AG10803 (cell line): ENCODE measurements at places on chromosomes 13 and 19.
A peak's percentile ranks its signal among the peaks of the same experiment; 100 is the strongest.

DNA sequence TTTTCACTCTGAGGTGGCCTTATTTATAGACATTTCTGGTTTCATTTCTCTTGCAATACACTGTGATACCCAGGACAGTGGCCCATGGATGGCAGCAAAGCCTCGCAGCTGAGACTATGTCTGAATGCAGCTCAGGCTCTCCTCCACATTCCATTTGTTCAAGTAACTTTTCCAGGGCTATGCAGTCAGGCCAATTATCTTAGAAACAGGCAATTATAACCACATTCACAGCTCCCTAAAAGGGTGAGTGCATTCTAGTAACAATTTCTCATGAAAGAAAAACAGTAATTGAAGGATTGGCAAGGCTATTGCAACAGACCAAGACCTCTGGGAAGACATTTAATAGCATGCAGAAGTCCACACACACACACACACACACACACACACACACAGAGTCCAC, 264.0 kb downstream of the TBC1D4 start:
- DNase-seq: peak; percentile 95

DNA sequence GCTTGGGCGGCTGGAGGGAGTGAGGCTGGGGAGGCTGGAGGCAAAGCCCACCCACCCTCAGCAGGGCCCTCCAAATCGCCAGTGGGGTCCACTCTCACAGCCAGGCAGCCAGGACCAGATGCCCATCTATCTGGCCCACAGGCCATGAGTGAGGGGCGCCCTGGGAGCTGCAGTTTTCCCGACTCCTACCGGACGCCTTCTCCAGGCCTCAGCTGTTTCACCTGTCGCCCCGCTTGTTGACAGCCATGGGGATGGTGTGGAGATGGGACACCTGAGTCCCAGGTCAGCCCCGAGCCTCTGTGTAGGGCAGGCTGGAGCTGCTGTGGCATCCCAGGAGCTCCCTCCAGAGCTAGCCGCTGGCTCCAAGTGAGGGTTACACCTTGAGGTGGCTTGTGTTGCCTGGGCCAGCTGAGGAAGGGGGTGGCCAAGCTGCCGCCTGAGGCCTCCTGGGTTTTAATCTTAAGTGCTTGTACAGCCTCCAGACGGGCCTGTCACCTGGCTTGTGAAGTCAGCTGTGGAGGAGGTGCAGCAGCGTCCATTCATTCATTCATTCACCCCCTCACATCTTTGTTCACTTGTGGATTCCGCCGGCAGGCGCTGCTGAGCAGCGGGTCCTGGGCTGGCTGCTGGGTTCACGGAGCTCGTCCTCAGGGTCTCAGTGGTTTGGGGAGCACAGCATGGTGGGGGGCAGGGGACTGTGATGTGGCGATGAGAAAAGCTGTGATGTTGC, 52.0 kb downstream of the COMP start:
- no peak for DNase-seq

GRCh38 chr13:34657716-34658115, 284.4 kb upstream of the NBEA start:
- DNase-seq: peak; percentile 63

- no peak for DNase-seq
These were observed 5.5 kb downstream of the TPGS1 start for GRCh38 chr19:512547-513365.

DNA sequence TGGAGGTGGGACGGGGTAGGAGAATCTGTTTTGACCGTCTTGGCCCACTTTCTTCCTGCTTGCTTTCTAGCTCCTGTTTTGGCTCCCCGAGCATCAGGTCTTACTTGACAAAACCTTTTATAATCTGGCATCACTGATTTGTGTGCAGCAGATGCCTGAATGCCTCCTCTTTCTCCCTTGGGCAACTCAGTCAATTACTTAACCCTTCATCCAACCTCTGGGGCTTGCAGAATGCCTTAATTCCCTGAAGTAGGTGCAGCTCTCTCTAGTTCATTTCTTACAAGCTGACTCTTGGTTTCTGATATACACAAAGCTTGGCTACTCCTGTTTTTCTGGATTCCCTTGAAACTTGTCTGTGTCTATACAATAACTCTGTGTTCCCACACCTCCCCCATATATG, 5.7 kb upstream of the NUP58 start:
- no peak for DNase-seq

- no peak for DNase-seq
These were observed 72.6 kb downstream of the ZNF536 start for GRCh38 chr19:30444686-30445232.

DNA sequence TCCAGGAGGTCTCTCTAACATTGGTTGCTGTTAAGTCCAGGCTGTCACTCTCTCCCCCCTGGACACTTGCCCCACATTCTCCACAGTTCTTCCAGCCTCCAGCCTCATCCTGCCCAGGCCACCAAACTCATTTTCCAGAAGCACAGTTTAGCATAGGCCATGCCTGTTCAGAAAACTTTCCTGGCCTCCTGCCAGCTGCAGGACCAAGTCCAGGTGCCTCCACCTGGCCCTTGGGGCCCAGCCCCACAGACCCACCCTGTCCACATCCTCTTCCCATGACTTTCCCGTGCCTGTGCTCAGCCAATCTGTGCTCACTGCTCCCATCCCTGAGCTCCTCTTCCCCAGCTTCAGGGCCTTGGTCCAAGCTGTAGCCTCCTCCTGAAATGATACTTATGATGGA, 905.0 kb downstream of the UQCRFS1 start:
- no peak for DNase-seq

- no peak for DNase-seq
These were observed 111.3 kb downstream of the ZNF486 start for GRCh38 chr19:20278342-20278741.

DNA sequence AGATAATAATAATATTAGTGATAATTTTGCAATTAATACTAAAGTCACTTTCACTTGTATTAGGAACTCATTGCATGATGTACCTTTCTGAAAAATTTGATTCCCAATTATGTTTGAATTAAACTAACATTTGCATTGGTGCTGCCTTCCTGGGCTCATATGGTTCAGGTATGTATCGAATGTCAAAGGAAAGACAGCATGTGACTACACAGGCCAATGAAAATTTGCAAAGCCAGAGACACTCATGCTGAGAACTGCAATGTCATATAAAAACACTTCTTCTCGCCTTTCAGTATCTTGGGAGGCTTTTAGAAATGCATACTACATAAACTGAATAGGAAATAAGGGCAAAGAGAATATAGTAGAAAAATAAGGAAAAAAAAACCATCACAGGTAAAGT, 44.3 kb downstream of the RAP2A start:
- no peak for DNase-seq

GRCh38 chr19:4174213-4174894, 8.0 kb downstream of the SIRT6 start:
- DNase-seq: no peak

DNA sequence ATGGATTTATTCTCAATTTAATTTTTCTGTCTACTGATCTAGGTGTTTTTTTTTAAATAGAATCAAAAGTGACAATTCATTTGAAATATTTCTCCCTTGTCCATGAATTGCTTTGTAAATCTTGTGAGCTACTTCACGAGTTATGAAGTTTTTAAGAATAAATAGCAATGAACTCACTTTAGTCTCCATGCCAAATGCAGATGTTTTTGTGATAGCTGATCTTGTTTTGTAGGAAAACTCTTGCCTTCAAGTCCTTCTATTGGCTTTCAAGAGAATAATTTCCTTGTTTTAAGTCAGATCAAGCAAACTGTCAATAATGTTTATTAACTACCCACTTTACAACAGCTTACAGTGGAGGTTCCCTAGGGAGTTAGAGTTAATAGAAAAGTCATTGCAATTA, 99.8 kb downstream of the ITGBL1 start:
- DNase-seq: peak; percentile 28

DNA sequence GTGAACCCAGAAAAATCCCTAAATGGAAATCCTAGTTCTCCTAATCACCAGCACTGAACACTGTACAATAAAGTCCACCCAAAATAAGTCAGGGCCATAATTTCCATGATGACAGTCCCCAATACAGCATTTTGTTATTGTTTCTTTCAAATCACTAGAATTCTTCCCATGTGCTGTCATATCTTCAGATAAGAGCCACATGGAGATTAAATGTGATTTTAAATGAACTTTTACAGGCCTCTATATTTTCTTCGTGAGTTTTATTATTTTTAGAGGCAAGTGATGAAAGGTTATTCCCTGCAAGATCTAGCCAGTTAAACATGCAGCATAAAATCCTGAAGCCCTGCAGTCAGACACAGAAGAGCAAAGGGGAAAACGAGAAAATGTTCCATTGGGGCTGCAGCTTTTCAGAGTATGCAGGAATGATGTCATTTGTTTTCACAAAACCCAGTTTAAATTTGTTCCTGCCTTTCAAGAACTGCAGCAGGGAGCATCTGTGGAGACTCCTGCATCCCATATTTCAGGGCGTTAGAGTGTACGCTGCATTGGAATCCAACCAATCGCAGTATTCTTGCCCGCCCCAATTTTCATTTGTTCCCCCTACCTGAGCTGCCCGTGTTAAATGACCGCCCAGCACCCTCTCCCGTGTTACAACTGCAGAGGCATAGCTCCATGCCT, 167.2 kb upstream of the KLF12 start:
- DNase-seq: no peak

GRCh38 chr19:17749912-17750317, 1.4 kb upstream of the FCHO1 start:
- no peak for DNase-seq

GRCh38 chr13:32423592-32423991, 4.3 kb downstream of the N4BP2L1 start:
- DNase-seq: no peak

- no peak for DNase-seq
These were observed 334.6 kb downstream of the TSHZ3 start for GRCh38 chr19:31014668-31015067.

DNA sequence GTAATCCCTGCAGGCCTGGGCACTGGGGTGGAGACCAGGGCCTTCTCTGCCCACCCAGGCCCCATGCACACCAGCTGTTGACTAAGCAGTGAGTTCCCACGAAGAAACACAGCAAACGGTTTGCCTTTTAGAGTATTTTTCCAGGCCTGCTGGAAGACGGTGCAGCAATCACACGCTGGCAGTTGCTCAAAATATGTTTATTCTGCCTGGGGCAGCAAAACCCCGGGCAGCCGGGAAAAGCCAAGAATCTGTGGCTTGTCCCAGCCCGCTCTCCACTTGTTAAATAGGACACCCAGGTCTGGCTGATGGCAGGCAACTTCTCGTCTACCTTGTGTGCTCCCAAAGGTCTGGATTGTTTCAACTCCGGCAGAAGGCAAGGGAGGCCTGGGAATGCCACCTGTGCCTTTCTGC, 40.8 kb downstream of the GGACT start:
- peak; percentile 34 for DNase-seq

GRCh38 chr19:57302727-57303401, 17.4 kb upstream of the ZNF543 start:
- no peak for DNase-seq

GRCh38 chr19:55146705-55147273, 2.2 kb downstream of the TNNT1 start:
- no peak for DNase-seq

DNA sequence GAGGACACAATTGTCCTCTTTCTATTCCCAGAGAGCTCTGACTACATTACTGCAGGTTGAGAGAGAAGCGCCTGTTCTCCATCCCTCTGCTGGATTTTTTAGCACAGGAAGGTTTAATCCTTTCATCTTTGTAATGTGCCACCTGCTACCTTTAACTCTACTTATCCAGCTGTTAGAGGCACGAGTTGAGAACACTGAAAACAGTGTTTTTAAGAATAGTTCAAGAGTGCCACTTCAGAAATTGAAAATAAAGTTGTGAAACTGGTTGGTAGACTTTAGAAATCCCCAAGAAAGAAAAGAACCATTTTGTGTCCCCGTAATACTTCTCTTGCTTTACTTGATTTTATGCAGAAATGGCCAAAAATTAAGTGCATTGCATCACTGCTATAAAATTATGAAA, 20.6 kb downstream of the FREM2 start:
- DNase-seq: no peak

- DNase-seq: no peak
These were observed 35.2 kb downstream of the KCTD15 start for GRCh38 chr19:33831825-33832224.

- DNase-seq: no peak
These were observed 259.7 kb upstream of the GPC6 start for GRCh38 chr13:92966900-92967299.

DNA sequence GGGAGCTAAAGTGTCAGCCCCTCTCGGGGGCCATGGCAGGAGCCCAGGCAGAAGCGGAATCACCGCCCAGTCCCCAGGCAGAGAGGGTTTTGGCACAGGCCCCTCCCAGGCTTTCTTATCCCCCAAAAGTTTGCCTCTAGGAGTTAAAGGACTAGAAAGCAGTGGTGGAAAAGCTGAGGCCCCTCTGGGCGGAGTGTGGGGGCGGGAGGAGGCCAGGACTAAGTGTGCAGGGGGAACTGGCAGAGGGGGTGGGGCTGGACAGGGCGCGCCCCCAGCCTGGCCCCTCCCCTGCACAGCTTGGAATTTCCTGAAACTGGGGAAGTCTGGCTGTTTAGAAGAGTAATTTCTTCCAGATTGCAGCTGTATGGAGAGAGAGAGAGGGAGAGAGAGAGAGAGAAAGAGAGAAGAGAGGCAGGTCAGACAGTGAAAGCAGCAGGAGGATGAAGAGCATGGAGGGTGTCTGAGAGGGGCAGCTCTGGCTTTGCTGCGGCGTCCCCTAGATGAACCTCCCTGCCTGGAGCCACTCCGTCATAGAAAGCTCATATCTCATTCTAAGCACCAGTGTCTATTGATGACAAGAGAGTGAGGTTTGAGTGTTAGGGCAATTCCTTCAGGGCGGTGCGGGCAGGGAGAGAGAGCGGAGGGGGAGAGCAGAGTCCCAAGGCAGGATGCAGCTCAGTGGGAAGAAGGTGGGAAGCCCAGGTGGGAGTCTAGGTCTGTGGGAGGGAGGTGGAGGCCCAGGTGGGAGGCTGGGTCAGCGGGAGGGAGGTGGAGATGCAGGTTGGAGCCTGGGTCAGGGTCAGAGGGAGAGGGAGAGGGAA, at the start of gene CDC42EP5:
Gene CDC42EP5, minus strand, starts transcription at position 226 of the 821 bp plus-strand sequence. CDS start 7,749 bp downstream, outside the sequence.
- peak; percentile 90 for DNase-seq

DNA sequence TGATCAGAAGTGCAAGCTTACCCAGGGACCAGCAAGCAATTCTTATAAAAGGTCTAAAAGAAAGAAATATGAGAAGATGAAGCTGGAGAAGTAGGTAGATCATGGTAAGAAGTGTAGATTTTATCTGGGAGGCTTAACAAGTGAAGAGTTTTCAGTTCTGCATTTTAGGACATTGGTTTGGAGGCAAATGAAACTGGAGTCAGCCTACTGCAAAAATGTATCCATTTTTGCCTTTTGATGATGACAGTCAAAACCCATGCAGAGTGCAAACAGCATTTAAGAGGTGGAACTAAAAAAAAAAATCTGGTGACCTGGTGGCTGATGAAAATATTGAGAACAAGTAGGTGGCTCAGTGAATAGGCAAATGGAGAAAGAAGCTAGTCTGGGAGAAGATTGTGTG, 216.9 kb downstream of the DNAJC15 start:
- DNase-seq: no peak

- DNase-seq: peak; percentile 58
These were observed 767 bp upstream of the GADD45B start for GRCh38 chr19:2475018-2475701.

DNA sequence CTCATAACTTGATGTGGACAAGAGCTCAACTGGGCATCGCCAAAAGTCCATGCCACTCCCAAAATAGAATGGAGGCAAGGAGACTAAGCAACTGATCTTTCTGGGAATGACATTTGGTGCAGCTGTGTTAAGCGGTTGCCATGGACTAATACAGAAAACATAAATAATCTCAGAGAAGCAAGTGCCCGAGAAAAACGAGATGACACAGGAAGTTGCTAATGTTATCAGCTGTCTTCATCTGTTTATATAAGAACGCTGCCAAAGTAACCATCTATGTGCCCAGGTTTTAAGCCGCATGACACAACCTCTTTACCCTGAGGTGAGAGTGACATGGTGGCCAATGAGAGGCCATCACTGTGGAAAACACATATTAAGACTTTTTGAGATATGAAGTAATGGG, 54.9 kb upstream of the SACS start:
- peak; percentile 64 for DNase-seq
